ENCODE measurements at places on chromosomes 3 and 15.
A peak's percentile ranks its signal among the peaks of the same experiment; 100 is the strongest.

DNA sequence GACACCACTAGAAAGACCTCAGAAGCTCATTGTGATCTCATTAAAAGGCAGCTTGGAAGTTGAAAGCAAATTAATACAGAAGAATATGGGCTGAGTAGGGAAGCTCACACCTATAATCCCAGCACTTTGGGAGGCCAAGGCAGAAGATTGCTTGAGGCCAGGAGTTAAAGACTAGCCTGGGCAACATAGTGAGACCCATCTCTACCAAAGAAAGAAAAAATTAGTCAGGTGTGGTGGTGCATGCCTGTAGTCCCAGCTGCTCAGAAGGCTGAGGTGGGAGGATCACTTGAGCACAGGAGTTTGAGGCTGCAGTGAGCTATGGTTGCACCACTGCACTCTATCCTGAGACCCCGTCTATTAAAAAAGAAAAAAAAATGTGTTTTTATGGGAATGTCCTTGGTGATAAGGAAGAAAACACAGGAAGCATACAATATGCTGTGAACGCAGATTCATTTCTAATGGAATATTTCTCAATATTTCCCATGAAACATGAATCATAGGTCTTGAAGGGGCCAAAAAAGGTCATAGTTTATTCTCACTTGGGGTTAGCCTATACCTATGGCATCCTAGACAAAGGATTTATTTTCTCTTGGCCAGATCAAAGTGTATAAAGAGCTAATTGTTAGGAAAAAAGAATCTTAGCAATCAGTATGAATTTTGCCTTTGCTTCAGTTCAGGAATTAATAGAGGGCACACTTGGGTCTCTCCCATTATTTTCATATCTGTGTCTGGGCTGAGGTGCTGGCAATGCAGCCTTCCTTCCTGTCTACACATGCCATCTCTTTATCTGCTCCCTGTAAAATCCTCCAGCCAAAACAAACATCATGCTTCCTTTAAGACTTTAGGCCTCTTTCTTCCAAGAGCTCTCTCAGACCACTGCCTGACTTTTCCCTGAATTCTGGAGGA, 98.2 kb downstream of the FNDC3B start:
- DNase-seq: no peak

- no peak for DNase-seq
Observed at GRCh38 chr3:160883373-160883772, 127.3 kb downstream of the PPM1L start.

DNA sequence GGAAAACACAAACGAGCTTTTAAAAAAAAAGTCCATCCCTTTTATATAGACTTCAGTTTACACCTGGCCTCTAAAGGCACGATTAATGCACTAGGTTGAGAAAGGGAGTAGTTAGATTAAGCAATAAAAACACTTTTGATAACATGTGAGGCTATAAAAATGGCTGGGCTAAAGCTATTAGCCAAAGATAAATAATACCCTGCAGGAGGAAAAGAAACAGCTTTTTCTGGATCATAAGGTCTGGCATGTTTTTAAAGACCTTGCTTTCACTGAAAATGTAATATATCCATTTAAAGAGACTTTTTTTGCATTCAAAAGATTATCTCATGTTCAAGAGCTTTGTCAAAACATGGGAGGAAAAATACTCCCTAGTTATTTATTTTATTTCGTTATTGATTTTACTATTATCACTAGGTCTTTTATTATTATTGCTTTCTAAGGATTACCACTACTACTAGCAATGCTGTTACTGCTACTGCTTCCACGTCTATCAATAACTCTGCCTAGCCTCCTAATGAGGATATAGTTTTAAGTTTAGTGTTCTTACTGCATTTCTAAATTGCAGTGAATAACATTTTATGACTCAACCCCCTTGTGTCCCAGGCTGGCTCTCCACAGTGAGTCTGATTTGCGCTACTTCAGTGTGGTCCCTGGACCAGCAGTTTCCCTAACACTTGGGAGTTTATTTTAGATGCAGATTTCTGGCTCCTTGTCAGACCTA, 93.4 kb downstream of the THRB start:
- DNase-seq: peak; percentile 76

DNA sequence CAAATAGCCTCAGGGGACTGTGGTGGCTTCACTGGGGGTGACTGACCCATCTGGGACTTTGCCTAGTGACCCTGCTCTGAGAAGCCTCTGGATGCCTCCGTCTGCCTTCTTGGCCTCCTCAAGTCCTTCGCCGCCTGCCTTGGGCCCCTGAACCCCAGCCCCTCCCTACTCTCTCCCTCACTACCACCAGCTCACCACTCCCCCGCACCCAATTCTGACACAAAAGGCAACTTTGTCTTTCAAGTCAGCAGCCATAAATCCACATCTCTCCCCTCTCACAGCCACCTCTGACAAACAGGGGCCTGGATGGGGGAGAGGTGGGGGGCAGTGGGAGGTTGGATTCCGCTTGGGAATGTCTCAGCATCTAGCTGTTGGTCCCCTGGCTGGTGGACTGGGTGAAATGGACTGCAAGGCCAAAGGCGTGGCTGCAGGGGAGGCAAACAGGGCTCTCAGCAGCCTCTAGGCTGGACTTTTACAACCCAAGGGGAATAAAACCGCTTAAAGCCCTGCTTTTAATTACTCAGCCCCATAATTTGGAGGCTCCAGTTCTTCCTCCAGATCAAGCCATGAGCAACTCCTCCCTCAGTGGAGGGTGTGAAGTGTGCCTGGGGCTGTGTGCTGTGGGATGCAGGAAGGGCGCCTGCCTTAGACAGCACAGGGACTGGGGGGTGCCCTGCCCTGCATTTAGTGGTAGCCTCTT, 33.4 kb downstream of the IGDCC3 start:
- no peak for DNase-seq

DNA sequence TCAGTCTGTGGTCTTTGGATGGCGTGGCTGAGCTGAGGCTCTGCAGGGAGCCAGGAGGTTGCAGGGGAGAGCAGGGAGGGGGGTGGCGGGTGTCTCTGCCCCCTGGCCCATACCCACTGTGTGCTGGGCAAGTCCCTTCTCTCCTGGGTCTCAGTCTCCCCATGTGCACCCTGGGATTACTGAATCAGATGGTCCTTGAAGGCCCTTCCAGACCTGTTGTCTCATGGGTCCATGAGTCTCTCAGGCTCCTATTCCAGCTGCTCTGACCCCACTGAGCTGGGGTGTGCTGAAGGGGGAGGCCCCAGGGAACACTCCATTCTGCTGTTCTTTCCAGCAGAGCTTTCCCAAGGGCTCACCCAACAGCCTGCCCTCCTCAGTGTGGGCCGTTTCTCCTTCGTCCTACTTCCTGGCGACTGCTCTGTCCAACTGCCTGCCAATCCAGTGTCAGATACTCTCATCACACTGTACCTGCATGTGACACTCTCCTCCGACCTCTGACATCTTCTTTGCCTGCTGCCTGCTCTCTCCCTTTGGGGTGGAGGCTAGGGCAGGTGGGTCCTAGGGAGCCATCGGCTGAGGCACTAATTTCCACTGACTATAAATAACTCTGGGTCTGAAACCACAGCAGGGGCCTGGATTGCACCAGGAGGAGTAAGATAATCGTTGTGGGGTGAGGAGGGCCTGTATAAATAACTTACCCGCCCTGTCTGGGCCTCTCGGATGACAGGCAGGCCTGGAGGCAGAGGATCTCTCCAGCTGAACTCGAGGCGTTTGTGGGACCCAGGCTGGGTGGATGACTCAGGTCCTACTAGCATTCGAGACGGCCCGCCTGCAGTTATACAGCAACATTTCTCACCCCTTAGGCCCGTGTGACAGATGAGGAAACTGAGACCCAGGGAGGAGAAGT, 67.1 kb downstream of the ATP2B2 start:
- DNase-seq: no peak

GRCh38 chr3:32814361-32814760, 3.4 kb upstream of the TRIM71 start:
- no peak for DNase-seq

GRCh38 chr3:56980798-56981390, 79.6 kb upstream of the SPATA12 start:
- no peak for DNase-seq

- DNase-seq: no peak
Observed at GRCh38 chr3:56839784-56840715, 38.3 kb upstream of the ARHGEF3 start.

GRCh38 chr3:123291404-123291803, 89.7 kb downstream of the SEC22A start:
- DNase-seq: no peak

GRCh38 chr15:50432230-50432629, 8.0 kb downstream of the USP8 start:
- no peak for DNase-seq

DNA sequence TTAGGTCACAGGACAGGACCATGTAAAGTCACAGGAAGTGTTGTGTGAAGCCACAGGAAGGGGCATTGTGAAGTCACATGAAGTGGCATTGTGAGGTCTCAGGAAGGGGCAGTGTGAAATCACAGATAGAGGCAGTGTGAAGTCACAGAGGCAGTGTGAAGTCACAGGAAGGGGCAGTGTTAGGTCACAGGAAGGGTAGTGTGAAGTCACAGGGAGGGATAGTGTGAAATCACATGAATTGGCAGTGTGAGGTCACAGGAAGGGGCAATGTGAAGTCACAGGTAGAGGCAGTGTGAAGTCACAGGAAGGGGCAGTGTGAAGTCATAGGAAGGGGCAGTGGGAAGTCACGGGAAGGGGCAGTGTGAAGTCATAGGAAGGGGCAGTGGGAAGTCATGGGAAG, 37.9 kb downstream of the GASK1A start:
- DNase-seq: no peak

DNA sequence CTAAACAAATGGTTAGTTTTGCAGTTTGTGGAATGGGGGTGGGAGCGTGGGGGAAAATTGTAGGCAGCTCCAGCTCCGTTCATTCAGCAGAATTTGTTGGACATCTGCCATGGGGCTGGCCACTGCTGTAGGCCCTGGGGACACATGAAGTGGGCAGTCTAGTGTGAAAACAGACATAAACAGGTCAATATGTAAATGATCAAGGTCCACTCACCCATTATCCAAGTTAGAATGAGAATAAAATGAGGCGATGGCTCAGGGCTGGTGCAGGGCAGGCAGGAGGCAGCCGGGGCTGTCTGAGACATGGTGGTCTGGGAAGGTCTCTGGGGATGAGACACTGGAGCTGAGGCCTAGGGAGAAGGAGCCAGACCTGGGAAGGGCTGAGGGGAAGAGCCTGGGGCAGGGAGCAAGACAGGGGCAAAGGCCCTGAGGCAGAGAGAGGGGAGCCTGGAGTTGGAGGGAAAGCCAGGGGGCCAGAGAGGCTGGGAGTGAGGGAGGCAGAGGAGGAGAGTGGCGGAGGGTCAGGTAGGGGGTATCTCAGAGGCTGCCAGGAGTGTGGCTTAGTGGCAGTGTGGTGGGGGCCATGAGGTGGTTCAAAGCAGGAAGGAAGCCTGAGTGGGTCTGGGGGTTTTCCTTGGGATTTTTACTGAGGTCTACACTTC, 6.2 kb upstream of the SLC6A6 start:
- DNase-seq: no peak

- no peak for DNase-seq
Observed at GRCh38 chr15:70512772-70513362, 250.5 kb downstream of the UACA start.
